ENCODE measurements at places on chromosomes 5 and 9.

- peak; percentile 38 for DNase-seq
Observed at GRCh38 chr5:40569546-40570270, 110.0 kb upstream of the PTGER4 start.

DNA sequence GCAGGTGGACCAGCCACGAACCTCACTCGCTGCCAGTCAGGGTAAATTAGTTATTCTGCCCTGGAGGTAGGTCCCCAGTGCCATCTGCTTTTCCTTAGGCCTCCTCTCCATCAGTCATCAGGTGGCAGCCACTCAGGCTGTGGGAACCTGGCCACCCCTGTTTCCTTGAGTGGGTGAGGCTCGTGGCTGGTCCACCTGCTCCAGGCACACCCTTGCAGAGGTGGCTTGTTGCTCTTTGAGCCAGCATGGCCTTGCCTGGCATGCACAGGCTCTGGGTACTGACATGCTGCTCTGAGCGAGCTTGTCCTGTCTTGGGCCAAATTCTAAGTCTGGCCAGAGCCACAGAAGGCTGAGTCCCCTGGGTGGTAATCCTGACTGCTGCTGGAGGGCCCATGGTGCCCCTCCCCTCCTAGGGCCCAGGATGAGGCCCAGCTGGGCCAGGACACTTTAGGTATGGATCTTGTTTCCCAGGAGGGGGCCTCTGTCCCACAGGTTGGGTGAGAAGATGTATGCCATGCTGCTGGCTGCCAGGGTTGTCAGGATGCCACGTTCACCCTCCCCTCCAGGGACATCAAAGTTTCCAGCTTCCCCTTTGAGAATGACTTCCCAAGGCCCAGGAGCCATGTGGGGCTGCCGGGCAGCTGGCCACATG is 17.0 kb upstream of the ZNF484 start:
- no peak for DNase-seq

- DNase-seq, result no peak
Observed at GRCh38 chr5:170752257-170753215, 31.0 kb upstream of the GABRP start.

GRCh38 chr5:69489246-69489645 is 3.3 kb upstream of the OCLN start:
- DNase-seq, result no peak

GRCh38 chr9:5652821-5653220 is 23.9 kb downstream of the RIC1 start:
- DNase-seq, result no peak

All from astrocyte of the spinal cord (primary cell).